Tibial nerve (tissue), 4 donors: ENCODE measurements at places on chromosomes 16 and 17.

GRCh38 chr17:40816569-40816968 is 5.8 kb downstream of the KRT10 start:
- DNase-seq, result no peak

- no peak for DNase-seq
These were observed at the start of gene FMNL1 for GRCh38 chr17:45221081-45222013. Gene FMNL1, plus strand, starts transcription at chr17:45221885. Its CDS starts 240 bp downstream, at chr17:45222125.

- peak; percentile 60 for DNase-seq
These were observed 68.2 kb downstream of the MYO18A start for GRCh38 chr17:29111816-29112499.

- no peak for DNase-seq
These were observed 72.6 kb upstream of the CNEP1R1 start for GRCh38 chr16:49952386-49952785.

DNA sequence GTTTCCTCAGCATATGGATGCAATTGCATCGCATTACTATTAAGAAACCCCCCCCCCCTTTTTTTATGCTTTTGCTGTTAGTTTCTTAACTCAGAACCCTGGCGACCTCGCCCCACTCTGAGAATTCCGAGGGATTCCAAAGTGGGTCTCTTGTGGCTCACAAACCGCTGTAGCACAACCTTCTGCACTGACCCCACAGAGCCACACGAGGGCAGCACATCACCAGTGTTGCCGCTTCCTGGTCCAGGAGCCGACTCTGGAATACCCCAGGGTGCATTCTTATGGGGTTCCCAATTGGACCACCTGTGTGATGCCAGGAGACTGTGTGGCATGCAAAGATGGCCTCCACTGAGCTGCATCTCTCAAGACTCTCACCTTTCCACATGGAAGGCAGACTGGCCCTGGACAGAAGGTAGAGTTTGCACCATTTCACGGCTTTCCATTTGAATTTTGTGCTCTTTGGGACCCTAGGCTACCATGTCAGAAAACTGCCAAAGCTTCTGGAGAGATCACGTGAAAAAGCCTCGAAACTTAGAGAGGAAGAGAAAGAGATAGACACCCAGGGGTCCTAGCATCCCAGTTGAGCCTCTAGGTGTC is 432.7 kb upstream of the ASIC2 start:
- DNase-seq, result no peak

- DNase-seq, result peak; percentile 60
These were observed 19.1 kb upstream of the TEX2 start for GRCh38 chr17:64281962-64282752.

DNA sequence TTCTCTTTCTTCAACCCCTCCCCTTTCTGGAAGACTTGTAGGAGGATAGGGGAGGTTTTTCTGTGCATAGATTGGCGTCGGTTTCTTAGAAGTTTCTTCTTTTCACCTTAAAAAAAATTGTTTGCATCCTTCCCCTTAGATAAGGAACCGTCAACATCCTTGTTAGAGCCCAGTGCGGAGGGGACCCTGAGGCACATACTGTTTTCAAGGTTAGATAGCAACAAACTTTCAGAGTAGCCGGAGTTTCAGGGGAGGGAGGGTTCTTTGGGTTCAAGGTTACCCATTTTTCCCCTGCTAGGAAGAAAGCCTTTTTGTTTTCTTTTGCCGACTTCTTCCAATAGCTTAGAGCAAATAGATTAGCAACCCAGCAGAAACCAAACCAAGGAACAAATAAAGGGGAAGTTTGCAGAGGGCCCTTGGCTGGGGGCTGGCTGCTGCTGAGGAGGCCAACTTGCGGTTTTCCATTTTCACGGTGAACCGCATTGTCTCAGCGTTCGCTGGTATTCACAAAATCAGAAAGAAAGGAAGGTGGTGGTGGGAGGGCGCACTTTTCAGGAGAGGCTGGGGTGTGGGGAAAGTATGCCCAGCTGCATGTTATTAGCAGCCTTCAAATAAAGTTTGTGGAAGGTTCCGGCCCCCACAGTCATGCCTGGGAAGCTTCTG is 28.8 kb downstream of the MSI2 start:
- no peak for DNase-seq

GRCh38 chr17:3944485-3945388 is 19.5 kb downstream of the ATP2A3 start:
- DNase-seq, result peak; percentile 34

GRCh38 chr17:44556166-44556831 is 985 bp upstream of the FZD2 start:
- no peak for DNase-seq

DNA sequence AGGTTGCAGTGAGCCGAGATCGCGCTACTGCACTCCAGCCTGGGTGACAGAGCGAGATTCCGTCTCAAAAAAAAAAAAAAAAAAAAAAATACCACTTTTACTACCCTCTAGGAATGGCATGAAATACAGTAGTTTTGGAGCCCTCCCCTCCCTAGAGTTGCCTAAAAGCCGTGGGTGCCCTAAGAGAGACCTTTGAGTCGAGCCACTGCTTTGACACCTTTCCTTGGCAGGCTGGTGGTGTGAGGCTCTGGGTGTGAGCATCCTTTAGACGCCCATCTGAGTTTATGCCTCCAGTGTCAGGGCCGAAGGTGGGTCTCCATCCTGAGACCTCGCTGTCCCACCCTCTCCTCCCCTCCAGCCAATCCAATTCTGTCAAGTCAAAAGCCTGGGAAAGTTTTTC is 46.2 kb downstream of the RAP1GAP2 start:
- no peak for DNase-seq

- DNase-seq, result no peak
These were observed 153.2 kb upstream of the CHMP6 start for GRCh38 chr17:80838311-80839025.

GRCh38 chr17:75641343-75641742 is 8.1 kb downstream of the SMIM5 start:
- DNase-seq, result no peak

DNA sequence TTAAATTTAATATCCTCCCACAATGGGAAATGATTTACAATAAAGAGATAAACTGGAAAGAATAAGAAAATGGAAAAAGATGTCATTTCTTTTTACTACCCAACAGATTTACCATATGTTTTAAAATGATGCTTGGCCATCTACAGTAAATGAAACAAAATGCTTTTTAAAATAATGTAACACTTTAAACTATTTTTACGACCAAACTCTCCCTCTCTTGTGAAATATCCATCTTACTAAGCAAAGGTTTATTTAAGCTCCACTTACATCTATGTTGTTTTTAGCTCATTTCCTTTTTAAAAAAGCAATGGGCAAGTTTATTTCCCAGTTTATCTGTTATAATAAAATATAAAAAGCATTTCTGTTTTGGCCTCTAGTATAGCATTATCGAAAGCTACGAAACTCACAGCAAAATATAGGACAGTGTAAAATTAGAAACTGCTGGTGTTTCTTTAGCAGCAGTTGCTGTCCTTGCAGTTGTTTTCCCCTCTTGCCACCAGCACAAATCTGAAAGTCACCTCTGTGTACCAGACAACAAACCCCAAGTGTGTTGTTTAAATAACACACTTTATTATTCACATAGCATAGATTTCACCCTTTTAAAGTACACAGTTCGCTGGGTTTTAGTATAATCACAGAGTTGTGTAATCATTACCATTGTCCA is 195.1 kb downstream of the CDRT15L2 start:
- no peak for DNase-seq

DNA sequence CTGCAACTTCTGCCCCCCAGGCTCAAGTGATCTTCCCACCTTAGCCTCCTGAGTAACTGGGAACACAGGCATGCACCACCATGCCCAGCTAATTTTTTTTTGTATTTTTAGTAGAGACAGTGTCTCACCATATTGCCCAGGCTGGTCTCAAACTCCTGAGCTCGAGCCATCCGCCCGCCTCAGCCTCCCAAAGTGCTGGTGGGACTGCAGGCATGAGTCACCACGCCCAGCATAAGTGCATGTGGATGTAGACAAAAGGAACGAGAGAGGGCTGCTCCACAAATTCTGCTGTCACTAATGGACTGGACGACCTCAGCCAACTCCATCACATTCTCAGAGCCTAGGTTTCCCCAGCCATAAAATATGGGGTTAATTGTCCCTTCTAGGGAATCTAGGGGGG is 7.7 kb upstream of the SP2 start:
- no peak for DNase-seq

- DNase-seq, result no peak
These were observed 169.4 kb downstream of the FOXL1 start for GRCh38 chr16:86747761-86748160.

GRCh38 chr16:65154321-65154720 is 32.5 kb upstream of the CDH11 start:
- DNase-seq, result no peak

- DNase-seq, result no peak
These were observed 22.9 kb downstream of the FAM20A start for GRCh38 chr17:68578236-68578635.

- DNase-seq, result peak; percentile 49
These were observed 7.9 kb upstream of the MT2A start for GRCh38 chr16:56600398-56600999.

GRCh38 chr16:1933097-1933661 is 9.8 kb downstream of the MSRB1 start:
- no peak for DNase-seq

DNA sequence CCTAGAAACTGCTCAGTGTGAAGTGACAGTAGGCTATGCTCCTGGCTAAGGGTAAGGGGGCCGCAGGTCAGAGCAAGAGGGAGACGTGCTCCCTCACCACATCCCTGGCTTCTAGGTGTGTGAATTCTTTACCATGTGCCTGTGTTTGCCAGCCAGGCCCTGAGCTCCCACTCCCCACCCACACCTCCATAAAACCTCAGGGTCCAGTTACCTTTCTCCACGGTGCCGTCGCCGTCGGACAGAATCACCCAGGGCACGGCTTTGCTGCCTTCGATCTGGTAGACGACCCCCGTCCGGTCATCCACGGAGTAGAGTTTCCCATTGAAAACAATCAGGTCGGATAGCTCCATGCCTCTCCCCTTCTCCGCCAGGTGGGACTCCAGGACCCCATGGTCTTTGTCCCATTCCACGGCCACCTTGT is 12.8 kb downstream of the CANT1 start:
- DNase-seq, result no peak

- no peak for DNase-seq
These were observed 42.0 kb downstream of the BAHCC1 start for GRCh38 chr17:81437191-81437651.

- no peak for DNase-seq
These were observed 94.0 kb downstream of the CACNG1 start for GRCh38 chr17:67138392-67138791.

DNA sequence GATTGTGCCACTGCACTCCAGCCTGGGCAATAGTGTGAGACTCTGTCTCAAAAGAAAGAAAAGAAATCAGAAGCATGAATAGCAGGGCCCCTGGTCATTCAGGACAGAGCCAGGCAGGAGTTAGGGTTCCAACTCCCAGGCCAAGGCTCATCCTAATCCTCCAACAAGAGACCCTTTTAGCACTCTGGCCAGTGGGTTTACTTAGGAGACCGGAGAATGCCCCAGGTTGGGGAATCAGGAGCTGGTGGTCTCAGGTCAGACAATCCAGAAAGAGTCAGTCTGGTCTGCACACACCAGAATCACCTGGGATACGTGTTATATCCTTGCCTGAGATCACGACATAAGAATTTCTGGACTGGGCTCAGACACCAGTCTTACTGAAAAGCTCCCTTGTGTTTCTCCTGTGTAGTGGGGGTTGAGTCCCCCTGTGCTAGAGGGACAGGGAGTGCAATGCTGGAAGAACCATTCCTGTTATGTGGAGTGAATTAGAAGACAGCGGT is 48.7 kb downstream of the CCDC42 start:
- no peak for DNase-seq

- no peak for DNase-seq
These were observed 8.4 kb upstream of the MED9 start for GRCh38 chr17:17468217-17469010.

DNA sequence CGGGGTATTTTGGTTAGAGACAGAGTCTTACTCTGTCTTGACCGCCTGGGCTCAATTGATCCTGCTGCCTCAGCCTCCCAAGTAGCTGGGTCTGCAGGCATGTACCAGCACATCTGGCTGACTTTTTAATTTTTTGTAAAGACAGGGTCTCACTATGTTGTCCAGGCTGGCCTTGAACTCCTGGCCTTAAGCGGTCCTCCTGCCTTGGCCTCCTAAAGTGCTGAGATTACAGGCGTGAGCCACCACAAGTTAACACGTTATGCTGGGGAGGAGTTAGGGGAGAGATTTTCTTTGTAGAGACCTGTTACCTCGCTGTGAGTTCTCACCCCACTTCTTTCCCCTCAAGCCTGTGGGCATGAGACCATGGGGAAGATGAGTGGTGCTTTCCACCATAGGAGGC is 1.8 kb upstream of the CES4A start:
- DNase-seq, result no peak

DNA sequence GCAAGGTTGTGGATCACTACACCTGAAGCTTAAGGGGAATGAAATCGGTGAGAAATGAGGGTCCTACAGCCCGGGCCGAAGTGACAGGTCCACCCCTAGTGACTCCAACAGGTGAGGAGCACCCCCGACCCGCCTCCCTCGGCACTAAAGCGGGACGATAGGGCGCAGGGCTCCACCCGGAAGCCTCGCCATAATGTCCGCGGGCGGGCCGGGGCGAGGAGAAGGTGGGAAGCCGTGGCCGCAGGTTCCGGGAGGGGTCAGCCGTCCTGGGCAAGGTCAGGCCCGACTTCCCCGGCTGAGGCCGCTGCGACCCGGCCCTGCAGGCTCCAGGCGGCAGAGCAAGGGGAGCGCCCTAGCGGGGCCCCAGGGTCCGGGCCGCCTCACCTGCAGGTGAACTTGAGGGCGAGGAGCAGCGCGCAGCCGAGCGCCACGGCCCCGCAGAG is 543 bp downstream of the TXNDC11 start:
- DNase-seq, result peak; percentile 12

- no peak for DNase-seq
These were observed 43.8 kb downstream of the C16orf82 start for GRCh38 chr16:27110524-27110896.

DNA sequence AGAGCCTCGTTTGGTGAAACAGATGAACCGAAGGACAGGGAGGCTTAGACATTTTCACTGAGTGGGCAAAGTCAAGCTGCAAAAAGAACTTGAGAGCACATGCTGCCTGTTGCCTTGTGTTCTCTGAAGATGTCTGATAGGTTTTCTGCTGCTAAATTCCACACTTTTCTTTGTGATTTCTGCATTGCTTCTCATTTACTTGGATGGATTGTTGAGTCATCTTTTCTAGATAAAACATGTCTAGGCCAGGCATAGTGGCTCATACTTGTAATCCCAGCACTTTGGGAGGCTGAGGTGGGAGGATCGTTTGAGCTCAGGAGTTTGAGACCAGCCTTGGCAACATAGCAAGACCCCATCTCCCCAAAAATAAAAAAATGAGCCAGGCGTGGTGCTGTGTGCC is 80.4 kb upstream of the CLEC18A start:
- DNase-seq, result no peak

- DNase-seq, result no peak
These were observed 85.6 kb downstream of the FOXL1 start for GRCh38 chr16:86663685-86664521.

GRCh38 chr17:42221886-42222745 is 27.8 kb upstream of the GHDC start:
- DNase-seq, result no peak

- DNase-seq, result peak; percentile 9
These were observed 499 bp downstream of the PIP4K2B start for GRCh38 chr17:38798614-38799500.

GRCh38 chr17:74190154-74190553 is 13.3 kb upstream of the RPL38 start:
- DNase-seq, result no peak

GRCh38 chr17:59638553-59638952 is 18.9 kb downstream of the CLTC start:
- no peak for DNase-seq

GRCh38 chr16:79752396-79752795 is 151.9 kb upstream of the MAF start:
- no peak for DNase-seq
